Activated CD4-positive, CD25-positive, alpha-beta regulatory T cell (primary cell): ENCODE measurements at places on chromosomes 1 and 21.
A peak's percentile ranks its signal among the peaks of the same experiment; 100 is the strongest.

GRCh38 chr1:170402476-170403311 is 129.3 kb upstream of the GORAB start:
- DNase-seq: no peak

DNA sequence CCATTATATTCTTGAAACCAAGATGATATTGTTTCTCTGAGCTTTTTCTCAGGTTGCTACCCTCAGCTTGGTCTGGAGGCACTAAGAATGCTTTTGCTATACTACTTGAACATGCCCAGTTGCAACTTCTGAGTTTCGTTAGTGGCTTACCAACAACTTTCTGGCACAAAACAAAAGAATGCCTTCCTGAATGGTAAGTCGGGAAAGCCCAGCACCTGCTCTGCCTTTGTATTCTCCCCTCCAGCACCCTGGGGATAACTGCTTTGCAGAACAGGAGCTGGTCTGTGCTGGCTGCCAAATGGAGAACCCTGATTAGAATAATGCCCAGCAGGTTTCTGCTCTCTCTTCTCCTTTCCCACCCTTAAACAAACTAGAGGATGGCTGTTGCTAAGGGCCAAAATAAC is 149.3 kb downstream of the TGFB2 start:
- no peak for DNase-seq

GRCh38 chr1:169890761-169891538 is 2.7 kb downstream of the SCYL3 start:
- no peak for DNase-seq

GRCh38 chr1:245599371-245600174 is 444.8 kb downstream of the KIF26B start:
- DNase-seq: no peak

GRCh38 chr1:66767626-66768025 is 15.4 kb downstream of the DYNLT5 start:
- no peak for DNase-seq

GRCh38 chr1:225462714-225463574 is 35.1 kb upstream of the LBR start:
- DNase-seq: no peak

- no peak for DNase-seq
Observed at GRCh38 chr1:99565606-99566289, 80.2 kb upstream of the PALMD start.

DNA sequence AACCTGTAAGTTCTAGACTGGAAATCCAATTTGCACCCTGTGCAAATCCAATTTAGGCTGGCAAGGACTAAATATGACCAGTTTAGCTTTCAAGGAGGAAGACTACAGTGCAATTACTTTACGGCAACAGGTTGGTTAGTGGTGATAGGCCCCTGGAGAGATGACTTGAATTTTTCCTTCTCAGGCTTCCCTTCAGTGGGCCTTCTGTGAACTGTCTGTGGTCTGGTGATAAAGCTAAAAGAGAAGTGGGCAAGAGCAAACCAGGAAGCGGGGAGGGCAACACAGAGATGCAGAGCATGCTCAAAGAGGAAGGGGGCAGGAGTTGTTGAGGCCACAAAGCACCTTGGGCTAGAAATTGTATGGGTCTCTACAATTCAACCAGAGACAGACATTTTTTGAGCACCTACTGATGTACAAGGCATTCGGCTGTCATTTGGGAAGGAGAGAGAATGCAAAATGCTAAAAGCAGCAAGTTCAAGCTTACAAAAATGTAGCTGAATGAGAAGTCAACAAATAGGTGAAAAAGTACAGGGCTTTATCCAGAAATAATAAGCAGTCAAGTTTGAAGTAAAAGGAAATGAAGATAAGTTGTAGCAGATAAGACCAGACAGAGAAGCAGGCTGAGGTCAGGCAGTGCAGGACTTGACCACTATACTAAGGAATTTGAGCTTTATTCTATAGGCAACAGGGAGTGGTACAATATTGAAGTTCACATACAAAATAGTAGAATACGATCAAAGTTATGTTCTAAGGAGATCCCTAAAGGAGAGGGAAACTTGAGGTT is 23.9 kb downstream of the INPP5B start:
- DNase-seq: no peak

- no peak for DNase-seq
Observed at GRCh38 chr1:114224196-114224907, 70.7 kb upstream of the SYT6 start.

DNA sequence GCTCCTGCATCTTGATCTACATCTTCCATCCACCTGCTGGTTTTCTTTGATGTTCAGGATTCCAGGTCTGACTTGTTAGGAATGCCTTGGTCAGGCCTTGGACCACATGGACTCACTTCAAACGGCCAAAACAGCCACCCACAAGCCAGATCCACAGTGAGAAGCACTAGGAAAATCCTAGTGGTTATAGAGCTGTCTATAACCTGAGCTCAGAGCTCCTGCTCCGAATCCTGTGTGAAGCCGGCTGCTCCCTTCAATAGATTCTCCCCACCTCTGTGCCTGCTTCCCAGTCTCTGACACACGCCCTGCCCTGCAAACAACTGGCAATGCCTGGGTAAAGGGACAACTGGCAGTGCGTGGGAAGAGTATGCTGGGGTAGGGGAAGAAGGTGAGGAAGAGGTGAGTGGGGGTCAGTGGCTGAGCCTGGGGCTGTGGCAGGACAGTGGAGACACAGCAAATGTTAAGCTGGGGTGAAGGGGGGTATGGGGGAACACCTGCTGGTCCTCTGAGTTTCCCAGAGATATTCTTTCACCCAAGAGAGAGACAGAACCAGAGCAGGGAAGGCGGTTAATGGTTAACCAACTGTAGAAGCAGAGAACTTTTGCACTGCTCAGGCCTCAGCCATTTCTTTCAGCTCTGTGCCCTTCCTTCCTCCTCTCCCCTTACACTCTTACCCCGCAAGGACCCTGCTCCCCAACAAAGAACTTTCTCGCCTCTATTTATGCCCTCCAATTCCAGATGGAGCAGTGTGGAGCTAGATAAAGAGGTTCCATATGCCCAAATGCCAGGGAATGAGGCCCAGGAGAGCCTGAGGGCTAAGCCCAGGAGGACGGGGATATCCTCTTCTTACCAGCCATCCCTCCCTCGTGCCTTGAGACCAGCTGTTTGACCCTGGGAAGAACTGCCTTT is 4.5 kb downstream of the PLXNA2 start:
- DNase-seq: no peak

DNA sequence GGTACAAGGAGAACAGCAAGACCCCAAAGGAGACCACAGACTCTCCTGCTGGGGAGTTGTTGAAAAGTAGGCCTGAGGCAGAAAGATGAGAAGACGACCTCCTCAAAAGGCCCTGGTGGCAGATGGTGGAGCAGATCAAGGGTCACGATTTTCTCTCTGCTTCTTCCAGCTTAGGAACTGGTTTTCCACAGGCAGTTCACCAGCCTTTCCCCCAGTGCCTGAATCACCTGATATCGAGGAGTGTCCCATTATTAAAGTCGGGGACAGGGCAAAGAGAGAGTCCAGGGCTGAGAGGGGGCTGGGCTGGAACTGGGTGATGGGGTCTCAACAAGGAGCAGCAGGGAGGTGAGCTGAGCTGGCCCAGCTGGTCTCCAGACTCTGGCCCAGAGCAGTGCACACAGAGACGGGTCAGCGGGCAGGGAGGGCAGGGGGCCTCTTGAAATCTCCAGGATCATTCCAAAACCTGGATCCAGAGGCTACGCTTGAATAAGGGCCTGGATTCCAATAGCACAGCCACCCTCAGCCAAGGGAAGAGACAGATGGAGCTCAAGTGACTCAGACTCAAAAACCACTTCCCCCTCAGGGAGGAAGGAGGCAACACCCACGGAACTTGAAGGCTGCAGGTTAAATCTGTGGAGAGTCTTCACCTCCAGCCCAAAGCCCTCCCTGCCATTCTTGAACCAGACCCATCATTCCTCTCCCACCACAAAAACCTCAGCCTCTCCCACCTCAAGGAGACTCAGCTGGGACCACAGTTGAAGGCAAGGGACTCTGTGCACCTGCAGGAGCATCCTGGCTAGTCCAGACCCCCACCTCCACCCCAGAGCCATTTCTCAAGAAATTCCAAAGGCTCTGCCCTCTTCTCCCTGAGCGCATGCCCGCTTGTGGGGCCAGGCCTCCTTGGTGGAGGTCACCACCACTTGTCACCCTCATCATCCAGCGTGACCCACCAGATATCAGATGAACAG is at the start of gene S100A5:
S100A5 (minus strand) TSS at position 541 of the 968 bp plus-strand sequence. CDS start 743 bp downstream, outside the sequence.
- peak; percentile 13 for DNase-seq

- no peak for DNase-seq
Observed at GRCh38 chr1:204194771-204195170, 1.5 kb downstream of the KISS1 start.

DNA sequence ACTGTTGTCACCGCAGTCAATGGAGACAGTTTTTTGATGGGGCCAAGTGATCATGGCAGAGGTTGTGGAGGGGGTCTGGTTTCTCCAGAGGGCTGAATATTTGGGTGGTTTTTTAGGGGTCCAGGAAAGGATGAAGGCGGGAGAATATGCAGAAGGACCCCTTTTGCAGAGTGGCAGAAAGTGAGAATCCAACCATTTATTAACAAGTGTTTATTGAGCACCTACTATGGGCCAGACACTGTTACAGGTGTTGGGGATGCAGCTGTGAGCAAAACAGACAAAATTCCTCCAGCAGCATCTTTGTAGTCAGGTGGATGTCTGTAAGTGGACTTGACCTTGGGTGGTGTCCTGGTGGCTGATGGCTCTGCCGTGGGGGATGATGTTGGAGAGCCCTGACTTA is 15.4 kb downstream of the PADI1 start:
- DNase-seq: no peak
